Aorta (tissue), 5 donors: ENCODE measurements at places on chromosomes 5 and 9. TPM values are rescaled to one million over a fixed set of nuclear protein-coding genes. Genes with fewer than 3 reads are reported as not detected.
A peak's percentile ranks its signal among the peaks of the same experiment; 100 is the strongest.

DNA sequence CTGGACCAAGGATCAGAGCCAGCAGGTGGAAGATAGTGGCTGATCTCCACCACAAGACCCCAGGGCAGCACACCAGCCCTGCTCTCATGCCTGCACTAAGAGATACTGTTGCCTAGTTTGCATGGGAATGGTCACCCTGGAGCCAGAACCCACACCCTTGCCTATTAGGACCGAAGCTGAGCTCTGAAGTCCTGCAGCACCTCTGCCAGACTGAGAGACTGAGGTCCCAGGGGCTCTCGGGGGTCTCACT lies 11.3 kb downstream of the ACSL6 start:
- no peak for DNase-seq
- no peaks in the 10 kb centered on the region for H3K27me3 ChIP-seq
- no peaks in the 10 kb centered on the region for H3K36me3 ChIP-seq
- H3K27ac ChIP-seq, result no peak overlapping the region

DNA sequence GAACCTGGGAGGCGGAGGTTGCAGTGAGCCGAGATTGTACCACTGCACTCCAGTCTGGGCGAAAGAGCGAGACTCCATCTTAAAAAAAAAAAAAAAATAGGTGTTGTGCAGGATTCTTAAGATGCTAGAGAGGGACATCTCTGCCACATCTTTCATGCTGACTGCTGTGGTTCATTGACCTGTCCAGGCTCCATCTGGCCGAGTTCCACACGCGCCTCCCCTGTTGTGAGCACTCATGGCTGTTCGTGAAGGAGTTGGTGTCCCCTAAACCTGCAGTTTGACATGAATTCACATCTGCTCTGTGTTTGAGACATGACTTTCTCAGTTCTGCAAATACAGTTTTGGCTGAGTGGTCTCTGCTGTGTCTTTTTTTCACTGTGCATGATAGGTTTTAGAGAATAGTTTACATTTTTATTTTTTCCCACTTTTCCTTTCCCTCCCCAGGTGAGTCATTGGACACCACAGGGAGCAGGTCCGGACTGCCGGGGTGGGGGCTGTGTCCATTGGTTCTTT lies 5.3 kb downstream of the NXNL2 start:
- no peak overlapping the region for H3K27ac ChIP-seq
- H3K27me3 ChIP-seq, result no peaks in the 10 kb centered on the region
- peaks cover 1% of the 10 kb centered on the region for H3K36me3 ChIP-seq
- no peak for DNase-seq
- H3K4me3 ChIP-seq, result no peak overlapping the region
- H3K4me1 ChIP-seq, result no peaks in the 10 kb centered on the region

DNA sequence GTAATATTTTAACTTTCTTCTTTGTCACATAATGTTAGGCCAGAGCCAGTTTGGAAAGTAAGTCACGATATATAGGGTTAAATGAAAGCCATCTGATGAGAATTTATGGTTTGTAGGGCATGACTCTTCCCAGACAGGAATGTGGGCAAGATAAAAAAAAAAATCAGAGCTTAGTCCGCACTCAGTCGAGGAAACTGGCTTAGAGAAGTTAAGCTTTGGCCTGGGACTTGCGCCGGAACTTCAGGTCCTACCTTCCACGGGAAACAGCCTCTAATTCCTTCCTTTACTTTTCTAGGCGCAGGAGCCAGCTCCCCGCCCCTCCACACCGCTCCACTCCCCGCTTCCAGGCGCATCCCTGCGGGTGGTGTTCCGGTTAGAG lies 475 bp downstream of the DDX31 start:
- no peaks in the 10 kb centered on the region for H3K36me3 ChIP-seq
- H3K27ac ChIP-seq, result no peak overlapping the region
- peak overlapping the region; percentile 35 for H3K4me3 ChIP-seq
- DNase-seq, result no peak
- no peaks in the 10 kb centered on the region for H3K27me3 ChIP-seq
- peaks cover 9% of the 10 kb centered on the region for H3K4me1 ChIP-seq

DNA sequence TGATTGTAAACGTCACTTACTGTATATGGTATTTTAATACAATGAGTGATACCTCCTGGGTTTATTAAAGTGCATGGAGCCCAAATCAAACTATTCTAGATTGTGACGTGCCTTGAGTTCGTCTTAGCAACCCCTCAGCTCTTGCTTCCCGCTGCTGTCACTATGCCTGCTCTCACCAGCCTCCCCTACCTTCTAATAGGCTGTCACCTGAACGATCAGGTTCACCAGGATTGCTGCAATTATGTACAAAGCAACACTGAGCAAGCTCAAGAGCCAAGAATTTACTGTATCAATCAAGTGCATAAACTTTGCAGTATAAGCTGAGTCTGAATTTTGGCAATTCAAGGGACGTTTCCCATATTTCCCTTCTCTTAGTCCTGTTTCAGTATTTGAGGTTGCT lies 3.0 kb downstream of the LECT2 start:
- no peak overlapping the region for H3K27ac ChIP-seq
- H3K36me3 ChIP-seq, result no peaks in the 10 kb centered on the region
- no peak overlapping the region for H3K4me3 ChIP-seq
- H3K27me3 ChIP-seq, result no peaks in the 10 kb centered on the region

DNA sequence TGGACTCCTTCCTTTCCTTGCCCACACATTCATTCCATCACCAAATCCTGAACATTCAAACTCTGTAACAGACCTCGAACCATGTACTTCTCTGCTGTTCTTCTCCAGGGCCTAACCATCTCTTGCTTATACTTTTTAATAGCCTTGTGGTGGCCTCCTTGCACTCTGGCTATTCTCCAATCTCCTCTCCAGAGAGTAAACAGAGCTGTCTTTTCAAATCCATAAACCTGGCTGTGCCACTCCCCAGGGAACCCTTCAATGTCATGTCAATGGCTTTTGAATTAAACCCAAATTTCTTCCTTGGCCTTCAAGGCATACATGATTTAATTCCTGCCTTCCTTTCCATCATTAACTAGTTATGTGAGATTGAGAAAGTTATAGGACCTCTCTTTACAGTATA lies 277.6 kb upstream of the EFNA5 start:
- H3K4me1 ChIP-seq, result no peaks in the 10 kb centered on the region
- H3K27ac ChIP-seq, result no peak overlapping the region
- H3K27me3 ChIP-seq, result no peaks in the 10 kb centered on the region
- DNase-seq, result no peak
- no peaks in the 10 kb centered on the region for H3K36me3 ChIP-seq
- no peak overlapping the region for H3K4me3 ChIP-seq

The RMND5B gene
- total RNA-seq, result 35.0 TPM

The SPINK7 gene
- total RNA-seq, result not detected
